ENCODE measurements at places on chromosomes 5 and 9.

DNA sequence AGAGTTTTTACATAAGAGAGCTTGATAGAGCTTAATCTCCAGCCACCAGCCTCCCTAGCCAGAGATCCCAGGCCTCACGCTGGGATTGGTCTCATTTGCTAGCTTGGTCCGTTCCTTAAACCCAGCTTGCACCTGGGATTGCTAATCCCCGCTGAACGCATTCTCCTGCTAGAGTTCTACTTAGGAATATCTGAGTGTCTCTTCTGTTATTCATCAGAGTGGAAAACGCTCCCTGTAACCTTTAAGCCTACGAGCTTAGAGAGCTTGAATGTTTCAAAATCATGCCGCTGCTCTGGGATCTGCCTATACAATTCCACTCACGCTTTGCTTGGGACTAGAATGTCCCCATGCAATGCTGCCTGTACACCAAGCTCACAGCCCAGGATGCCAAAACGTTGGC lies 201.8 kb downstream of the NSG2 start:
- no peak for DNase-seq

- DNase-seq = no peak
These were observed 40.2 kb downstream of the NLN start for GRCh38 chr5:65762234-65762633.

DNA sequence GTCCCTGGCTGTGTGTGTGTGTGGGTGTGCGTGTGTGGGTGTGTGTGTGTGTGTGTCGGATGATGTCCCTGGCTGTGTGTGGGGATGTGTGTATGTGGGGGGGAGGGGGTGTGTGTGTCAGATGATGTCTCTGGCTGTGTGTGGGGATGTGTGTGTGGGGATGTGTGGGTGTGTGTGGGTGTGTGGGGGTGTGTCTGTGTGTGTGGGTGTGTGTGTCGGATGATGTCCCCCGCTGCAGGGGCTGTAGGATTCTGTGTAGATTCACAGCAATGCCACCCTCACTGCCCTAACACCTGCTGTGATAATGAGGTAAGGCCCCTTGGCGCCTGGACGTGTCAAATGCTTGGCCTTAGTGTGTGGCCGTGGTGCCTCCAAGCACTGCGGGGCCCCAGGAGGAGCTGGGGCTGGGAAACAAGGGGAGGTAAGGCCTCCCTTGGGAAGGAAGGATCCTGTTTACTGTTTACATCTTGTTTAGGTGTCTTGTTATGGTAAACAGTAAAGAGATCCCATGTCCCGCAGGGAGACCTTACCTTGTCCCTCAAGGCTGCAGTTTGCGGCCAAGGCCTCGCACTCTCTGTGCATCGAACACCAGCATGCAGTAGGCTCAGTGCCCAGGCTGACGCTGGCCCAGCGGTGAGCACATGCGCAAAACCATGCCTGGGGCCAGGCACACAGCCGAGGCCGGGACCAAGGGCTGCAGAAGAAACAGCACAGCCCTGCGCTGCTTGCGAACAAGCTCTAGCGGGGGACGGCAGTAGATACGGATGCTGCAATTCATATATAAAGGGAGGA lies 24.1 kb downstream of the AHRR start:
- DNase-seq = no peak

DNA sequence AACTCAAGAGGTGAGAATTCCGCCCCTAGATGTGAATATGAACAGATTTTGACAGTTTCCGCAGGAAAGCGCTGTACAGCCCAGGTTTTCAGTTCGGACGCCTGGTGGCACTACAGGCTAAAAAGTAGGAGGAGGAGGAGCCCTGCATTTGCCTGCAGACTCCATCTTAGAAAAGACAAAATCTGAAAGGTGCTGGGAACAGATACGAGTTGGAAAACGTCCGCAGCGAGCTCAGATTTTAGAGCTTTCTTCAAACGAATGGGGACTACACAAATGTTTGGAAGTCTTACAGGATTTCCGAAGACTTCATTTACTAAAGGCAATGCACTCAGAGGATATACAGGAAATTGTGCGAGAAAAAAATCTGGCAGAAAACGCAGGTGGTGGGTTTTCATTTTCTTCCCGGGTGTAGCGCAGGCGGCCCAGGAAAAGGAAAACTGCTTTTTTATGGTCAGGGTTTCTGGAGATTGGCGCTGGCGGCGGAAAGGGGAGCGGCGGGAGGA lies 9.9 kb upstream of the PCDHB2 start:
- DNase-seq = no peak

- DNase-seq = no peak
These were observed 69.1 kb downstream of the OTP start for GRCh38 chr5:77569409-77569808.

DNA sequence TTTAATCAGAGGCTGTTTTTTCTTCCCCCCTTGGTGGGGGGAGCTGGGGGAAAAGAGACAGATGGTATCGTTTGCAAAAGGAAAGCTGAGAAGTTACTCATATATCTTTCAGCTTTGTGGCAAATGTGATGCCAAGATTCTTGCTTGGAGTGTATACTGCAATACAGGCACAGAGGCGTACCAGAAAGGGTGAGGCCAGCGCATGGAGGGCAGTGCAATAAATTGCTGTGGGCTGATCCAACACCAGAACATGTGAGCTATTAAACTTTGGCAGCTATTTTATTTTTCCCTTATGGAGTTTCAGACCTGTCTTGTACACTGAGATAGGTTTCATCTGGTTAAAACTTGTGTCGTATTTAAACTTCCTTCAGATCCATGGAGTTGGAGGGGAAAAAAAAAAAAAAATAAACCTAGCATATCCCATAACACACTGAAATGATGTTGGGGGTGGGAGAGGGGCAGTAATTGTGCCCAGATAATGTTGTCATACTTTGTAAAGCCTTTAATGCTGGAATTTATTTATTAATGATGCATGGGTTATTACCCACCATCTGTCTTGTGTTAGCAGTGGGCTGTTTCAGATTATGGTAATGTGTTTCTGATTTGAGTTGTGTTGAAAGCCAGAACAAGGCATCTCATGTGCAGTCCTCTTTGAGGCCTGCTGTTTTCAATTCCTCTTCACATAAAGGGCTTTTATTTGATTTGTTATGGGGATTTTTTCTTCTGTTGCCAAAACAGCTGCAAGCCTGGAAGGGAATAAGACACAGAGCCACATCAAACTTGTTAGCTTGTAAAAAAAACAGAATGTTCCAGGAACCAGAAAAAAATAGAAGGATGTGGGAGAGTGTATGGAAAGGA lies 891.3 kb downstream of the TLE1 start:
- no peak for DNase-seq

DNA sequence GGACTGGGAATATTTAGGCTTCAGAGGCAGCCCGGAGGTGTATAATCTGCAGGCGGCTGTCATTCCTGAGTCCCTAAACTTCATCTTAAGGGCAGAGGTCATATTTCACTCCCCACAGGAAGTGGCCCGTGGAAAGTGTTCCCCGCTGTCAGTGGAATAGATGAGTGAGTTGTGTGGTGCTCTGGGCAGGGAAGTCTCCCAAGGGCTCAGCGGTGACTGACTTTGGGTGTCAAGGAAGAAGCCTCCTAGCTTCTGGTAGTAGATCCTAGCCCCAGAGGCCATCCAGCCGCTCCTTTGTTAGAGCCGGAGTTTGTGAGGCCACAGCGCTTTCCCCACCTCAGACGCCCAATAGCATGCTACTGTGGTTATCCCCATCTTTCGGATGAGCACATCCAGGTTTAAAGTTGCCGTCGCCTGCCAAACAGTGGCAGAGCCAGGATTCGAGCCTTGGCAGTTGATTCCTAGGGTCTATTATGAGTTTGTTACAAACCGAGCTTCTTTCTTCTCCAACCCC lies 38.9 kb upstream of the TIFAB start:
- no peak for DNase-seq

DNA sequence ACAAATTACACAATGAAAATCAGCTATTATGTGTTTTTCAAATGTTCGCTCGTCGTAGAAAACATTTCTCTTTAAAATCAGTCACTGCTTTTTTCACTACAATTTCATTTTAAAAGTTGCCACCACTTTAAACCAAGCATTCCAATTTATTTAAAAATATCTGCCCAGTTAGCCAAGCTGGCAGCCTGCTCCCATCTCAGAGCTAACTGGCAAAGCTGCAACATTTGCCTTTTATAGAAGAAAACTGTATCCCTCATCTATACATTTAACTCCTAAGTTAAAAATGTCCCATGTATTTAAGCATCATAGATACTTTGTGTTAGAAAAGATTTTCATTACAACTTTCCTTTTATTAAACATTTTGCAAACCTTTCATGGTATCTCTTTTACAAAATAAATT lies 294.9 kb upstream of the ADAMTS16 start:
- no peak for DNase-seq

DNA sequence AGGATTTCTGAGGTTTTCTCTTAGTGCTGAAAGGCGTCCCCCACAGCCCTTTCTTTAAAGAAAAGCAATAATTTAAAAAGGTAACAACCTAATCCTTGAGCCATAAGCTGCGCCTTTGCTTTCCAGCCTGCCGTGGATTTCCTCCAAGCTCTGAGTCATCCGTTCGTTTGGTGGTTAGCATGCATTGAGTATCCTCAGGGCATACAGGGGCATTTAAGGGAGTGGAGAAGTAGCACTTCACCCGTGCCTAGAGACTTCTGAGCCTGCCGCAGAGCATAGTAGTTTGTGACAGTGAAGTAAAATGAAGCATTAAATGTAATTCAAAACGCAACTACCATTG lies 892 bp upstream of the TNC start:
- DNase-seq = no peak

GRCh38 chr5:148830211-148830610 lies 3.8 kb downstream of the ADRB2 start:
- no peak for DNase-seq

DNA sequence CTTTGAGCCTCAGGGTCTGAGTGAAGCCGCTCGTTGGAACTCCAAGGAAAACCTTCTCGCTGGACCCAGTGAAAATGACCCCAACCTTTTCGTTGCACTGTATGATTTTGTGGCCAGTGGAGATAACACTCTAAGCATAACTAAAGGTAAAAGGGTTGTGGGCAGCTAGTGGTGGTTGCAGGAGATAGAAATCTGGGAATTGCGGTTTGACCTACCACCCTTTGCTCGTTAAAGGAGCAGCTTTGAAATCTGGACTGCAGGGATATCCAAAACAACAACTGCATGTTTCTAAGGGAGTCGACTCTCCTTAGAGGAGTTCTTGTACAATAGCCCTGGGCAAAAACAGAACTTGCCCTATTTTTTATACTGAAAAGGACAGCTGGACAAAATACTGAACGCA lies 19.0 kb downstream of the ABL1 start:
- no peak for DNase-seq

DNA sequence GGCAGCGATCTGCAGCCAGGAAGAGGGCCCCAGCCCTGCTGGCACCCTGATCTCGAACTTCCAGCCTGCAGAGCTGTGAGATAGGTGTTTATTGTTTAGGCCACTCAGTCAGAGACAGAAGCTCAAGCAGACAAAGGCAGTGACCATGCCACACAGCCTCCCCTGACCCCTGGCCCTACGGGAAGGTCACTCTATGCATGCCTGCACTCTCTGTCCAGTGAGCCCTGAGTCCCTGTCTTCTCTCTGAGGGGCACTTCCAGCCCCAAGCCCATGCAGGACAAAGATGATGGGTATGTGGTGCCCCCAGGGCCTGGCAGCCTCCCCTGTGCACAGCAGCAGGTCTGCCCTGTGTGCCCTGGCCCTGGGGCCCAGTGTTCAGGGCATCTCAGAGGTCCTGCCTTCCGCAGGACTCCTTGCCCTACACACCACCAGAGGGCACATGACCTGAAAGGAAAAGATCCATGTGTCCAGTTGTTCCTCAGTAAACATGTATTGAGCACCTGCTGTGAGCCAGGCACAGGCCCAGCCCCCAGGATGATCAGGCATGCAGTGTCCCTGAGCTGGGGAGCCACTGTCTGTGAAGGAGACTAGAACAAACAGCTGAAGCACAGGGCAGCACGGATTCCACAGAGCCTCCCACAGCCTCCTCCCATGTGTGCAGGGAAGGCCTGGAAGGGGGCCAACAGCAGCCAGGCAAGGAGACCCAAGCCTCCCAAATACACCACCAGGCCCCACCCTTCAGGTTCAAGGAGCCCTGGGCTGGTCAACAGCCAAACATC lies 109.3 kb downstream of the ATPSCKMT start:
- no peak for DNase-seq

- no peak for DNase-seq
These were observed 8.3 kb downstream of the ENTPD8 start for GRCh38 chr9:137432687-137433348.

DNA sequence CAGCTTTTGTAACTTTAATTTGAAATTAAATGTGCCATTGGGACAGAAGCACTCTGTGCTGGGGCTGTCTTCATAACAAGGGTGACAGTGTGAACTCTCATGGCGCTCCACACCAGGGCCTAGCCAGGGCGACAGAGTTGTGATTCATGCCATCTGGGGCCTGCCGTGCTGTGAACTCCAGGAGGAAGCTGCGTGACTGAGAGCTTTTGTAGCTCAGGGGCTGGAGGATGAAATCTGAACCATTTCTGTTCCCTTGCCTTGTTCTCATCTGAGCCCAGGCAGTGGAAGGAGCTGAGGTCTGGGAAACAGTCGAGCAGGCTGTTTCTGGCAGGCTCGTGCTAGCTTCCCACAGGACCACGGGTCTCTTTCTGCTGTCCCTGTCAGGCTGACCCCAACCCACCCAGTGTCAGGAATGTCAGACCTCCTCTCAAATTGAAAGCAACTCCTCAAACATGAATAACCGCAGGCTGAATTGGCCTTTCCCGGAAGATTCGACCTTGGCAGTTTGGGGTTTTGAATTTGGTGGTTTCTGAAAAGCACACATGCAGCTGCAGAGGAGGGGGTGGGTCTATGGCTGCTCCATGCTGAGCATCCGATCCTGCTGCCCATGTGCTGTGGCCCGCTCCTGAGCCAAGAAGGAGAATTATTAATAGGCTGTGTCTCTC lies 69.2 kb upstream of the RPS23 start:
- DNase-seq = no peak

GRCh38 chr5:175035882-175036533 lies 311.6 kb downstream of the MSX2 start:
- no peak for DNase-seq

GRCh38 chr9:1102642-1102970 lies 52.4 kb downstream of the DMRT2 start:
- DNase-seq = no peak

DNA sequence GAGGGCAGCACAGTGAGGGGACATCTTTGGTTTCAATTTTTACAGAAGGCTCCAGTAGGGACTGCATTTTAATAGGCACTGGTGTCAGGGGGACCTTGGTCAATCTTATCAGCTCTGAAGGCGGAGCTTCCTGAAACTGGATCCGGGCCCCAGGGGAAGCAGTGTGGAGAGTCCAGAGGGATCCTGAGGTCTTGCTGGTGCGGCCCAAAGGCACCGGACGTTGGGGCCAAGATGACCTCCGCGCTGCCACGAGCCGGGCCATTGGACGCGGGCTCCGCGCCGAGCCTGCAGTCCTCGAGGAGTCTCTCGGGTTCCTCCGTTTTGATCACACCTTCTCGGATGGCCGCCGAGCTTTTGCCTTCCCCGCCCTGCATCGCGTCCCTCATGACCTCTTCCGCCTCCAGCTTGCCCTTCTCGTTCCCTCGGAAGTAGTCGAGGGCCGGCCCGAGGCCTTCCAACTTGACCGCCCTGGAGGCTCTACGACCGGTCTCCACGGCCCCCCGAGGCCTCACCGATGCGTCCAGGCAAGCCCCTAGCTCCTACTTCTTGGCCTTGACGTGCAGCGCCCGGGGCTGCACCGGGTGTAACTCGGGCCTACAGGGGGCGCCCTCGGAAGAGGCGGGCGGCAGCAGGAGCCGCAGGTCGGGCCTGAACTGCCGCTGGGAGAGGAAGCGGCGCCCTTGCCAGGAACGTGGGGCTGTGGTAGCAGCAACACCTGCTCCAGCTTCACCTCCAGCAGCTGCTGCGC lies 18.8 kb downstream of the C5orf52 start:
- no peak for DNase-seq
